ENCODE measurements at places on chromosomes 5 and 9. TPM values are rescaled to one million over a fixed set of nuclear protein-coding genes. Genes with fewer than 3 reads are reported as not detected.

Gene PCDHAC2
- not detected for total RNA-seq

DNA sequence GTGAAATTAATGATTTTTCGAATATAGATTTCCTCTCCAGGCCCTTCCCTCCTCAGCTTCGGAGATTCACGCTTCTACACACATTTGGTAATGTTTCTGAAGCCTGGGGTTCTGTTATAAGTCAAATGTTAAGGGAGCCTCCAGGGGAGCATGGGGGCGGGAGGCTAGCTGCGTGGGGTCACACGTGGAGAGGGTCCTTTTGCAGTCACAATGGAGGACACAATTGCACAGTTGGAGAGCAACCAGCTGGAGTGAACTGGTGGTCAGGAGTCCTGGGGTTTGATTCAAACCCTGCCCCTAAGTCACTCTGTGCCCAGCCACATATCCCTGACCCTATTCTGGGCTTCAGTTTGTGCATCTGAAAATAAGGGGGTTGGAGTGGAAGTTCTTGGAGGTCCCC lies 481.4 kb downstream of the CDK5RAP2 start:
- no peak for DNase-seq

- no peak for DNase-seq
Observed at GRCh38 chr5:103451261-103451660, 111.3 kb downstream of the NUDT12 start.

DNA sequence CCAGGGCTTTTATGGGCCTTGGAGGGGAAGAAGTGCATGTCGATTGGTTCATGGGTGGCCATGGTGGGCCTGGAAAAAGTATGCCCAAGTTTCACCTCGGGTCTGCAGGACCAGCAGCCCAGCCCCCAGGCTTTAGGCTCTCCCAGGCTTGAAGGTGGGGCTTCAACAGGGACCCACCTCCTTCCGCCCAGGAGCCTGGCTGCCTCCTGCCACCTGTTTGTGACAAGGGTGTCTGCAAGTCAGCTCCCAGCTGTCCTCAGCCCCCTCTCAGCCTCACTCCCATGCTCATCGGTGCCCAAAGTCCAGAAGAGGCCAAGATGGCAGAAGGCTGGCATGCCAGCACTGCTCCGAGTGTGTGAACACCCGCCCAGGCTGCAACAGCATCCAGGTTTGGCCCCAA lies 1063.2 kb upstream of the ACO1 start:
- no peak for DNase-seq
